Natural killer cell treated with Interleukin-12 subunit alpha and Interleukin-12 subunit beta and Interleukin-15 and Interleukin-18, amount 100 ng/mL, for 72 hours (primary cell): ENCODE measurements at places on chromosomes 4 and X. TPM values are rescaled to one million over a fixed set of nuclear protein-coding genes. Genes with fewer than 3 reads are reported as not detected.

GRCh38 chrX:123436512-123437136 lies 252.5 kb downstream of the GRIA3 start:
- no peaks in the 10 kb centered on the region for H3K36me3 ChIP-seq
- H3K4me3 ChIP-seq = no peak overlapping the region
- no peak for DNase-seq

GRCh38 chr4:169404960-169405359 lies 134.2 kb upstream of the SH3RF1 start:
- no peak overlapping the region for H3K4me3 ChIP-seq
- no peaks in the 10 kb centered on the region for H3K36me3 ChIP-seq
- peaks cover 3% of the 10 kb centered on the region for H3K4me1 ChIP-seq

DNA sequence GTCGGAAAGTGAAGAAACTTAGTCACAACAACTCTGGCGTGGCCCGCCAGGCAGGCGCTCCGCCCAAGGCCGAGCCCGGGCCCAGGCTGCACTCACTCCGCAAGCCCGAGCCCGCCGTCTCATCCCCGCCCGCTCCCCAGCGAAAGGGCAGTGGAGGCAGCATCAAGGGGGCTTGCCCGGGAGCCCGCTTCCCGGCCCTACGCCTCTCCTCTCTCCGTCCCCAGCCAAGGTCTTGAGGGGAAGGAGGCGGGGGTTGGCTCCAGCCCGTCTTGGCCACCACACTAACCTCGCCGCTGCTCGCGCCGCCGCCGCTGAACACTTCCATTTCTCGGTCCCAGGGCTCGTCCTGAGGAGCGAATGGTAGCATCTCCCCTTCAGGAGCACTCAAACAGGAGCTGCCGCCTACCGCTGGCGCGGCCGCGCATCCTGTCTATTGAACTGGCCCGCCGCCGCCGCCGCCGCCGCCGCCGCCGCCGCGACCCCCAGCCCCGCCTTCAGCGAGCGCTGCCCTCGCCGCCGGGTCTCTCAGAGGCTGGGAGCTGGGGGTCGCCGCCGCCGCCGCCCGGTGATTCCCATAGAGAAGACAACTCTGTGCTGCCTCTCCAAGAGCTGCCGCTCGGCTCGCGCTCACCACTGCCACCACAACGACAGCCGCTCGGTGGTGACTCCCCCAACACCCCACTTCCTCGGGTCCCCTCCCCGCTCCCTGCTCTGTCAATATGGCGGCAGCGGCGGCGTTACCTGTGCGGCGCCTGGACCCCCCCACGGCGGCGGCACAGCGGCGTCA lies at the start of gene RPS6KA6:
Gene RPS6KA6, minus strand, starts transcription at position 667 of the 787 bp plus-strand sequence. Its CDS starts 300 bp downstream, at position 367.
- no peak for DNase-seq
- H3K4me1 ChIP-seq = no peaks in the 10 kb centered on the region
- H3K27ac ChIP-seq = no peak within 1 kb of the TSS
- no peak within 1 kb of the TSS for H3K4me3 ChIP-seq
- no peaks in the 10 kb centered on the region for H3K27me3 ChIP-seq
- no peaks in the 10 kb centered on the region for H3K36me3 ChIP-seq

The ZNF827 gene
- 11.8 TPM for total RNA-seq

The HS3ST1 gene
- total RNA-seq = not detected

The CENPVL1 gene
- not detected for total RNA-seq

DNA sequence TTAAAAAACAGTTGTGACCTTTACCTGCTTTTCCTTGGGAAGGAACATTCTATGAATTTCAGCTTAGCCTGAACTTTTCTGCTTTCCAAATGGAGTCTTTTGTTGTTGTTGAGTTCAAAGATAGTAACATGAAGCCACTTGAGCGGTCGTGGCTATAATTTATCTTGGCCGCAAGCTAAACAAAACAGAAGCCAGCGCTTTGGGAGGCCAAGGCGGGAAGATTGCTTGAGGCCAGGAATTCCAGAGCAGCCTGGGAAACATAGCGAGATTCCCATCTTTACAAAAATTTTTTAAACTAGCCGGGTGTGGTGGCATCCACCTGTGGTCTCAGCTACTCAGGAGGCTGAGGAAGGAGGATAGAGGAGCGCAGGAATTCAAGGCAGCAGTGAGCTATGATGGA lies 29.9 kb downstream of the TKTL1 start:
- H3K27me3 ChIP-seq = peaks cover 5% of the 10 kb centered on the region
- H3K27ac ChIP-seq = peak overlapping the region; percentile 14
- H3K36me3 ChIP-seq = no peaks in the 10 kb centered on the region
- peaks cover 20% of the 10 kb centered on the region for H3K4me1 ChIP-seq
- no peak for DNase-seq

DNA sequence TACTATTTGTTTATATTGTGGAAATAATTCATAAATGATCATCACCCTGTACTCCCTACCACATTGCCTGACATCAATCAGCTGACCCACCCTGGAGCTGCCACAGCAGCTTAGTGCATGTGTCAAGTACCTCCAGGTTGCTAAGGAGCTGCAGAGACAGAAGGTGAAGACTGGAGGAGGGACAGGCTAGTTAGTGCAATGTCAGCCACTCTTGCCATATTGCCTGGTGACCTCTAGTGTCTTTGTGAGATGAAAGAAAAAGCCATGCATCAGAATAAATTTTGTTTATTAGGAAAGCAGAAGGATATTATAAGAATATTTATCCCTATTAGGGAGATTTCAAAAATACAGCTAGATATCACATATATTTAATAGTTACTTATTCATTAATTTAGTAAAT lies 243.9 kb upstream of the FAT4 start:
- H3K27me3 ChIP-seq = no peaks in the 10 kb centered on the region
- DNase-seq = no peak
- H3K4me1 ChIP-seq = no peaks in the 10 kb centered on the region
- no peak overlapping the region for H3K27ac ChIP-seq

DNA sequence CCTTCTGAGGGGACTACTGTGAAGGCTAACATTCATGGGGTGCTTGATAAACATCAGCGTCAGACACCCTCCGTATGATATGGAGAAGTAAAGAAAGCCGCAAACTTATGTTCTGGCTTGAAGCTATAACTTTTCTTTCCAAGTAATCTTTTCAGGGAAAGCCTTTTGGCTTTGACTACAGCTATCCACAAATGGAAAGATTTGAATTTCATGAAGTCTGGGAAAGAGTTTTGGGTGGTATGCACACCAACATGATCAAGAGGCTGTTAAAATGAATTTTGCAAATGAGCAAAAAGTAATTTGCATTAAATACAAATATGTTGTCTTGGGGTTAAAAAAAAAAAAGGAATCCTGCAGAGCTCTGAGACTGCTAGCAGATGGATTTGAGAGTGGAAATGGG lies 114.8 kb upstream of the LIMCH1 start:
- H3K27ac ChIP-seq = no peak overlapping the region
- no peaks in the 10 kb centered on the region for H3K4me1 ChIP-seq
- H3K27me3 ChIP-seq = no peaks in the 10 kb centered on the region
- no peak overlapping the region for H3K4me3 ChIP-seq
- no peak for DNase-seq

DNA sequence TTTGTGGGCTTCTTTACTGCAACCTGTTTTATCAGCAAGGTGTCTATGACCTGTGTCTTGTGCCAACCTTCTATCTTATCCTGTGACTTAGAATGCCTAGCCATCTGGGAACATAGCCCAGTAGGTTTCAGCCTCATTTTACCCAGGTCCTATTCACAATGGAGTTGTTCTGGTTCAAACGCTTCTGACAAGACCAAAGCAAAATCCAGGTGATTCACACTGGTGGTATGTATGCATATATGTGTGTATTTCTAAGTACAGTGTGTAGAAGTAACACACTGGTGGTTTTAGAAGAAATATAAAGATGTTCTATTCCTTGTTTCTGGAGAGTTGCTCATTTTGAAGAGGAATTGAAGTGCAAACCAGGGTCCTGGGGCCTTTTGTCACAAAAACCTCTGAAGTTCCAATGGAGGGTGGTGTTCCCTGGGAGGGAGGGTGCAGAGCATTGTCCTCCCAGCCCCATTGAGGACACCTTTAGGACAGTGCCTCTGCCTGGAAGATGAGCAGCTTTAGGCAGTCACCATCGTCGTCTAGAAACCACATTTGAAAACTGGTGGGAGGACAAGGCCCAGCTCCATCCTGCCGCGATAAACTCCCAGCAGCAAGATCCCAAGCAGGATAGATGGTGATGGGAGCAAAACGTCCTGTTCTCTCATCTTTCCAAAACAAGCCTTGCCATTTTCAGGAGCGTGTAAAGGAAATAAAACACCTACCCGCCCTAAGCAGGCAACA lies 191.4 kb downstream of the TSPAN5 start:
- H3K36me3 ChIP-seq = peaks cover 16% of the 10 kb centered on the region
- peak overlapping the region; percentile 19 for H3K27ac ChIP-seq
- H3K27me3 ChIP-seq = no peaks in the 10 kb centered on the region
- H3K4me1 ChIP-seq = peaks cover 38% of the 10 kb centered on the region

GRCh38 chrX:14029039-14029424 lies 660 bp downstream of the GEMIN8 start:
- peaks cover 26% of the 10 kb centered on the region for H3K4me1 ChIP-seq
- no peak for DNase-seq
- H3K27ac ChIP-seq = peak overlapping the region; percentile 91
- H3K27me3 ChIP-seq = peaks cover 4% of the 10 kb centered on the region
- H3K36me3 ChIP-seq = no peaks in the 10 kb centered on the region

GRCh38 chr4:61336916-61337315 lies 136.8 kb downstream of the ADGRL3 start:
- no peaks in the 10 kb centered on the region for H3K4me1 ChIP-seq
- no peak overlapping the region for H3K4me3 ChIP-seq
- H3K36me3 ChIP-seq = peaks cover 5% of the 10 kb centered on the region
- H3K27ac ChIP-seq = no peak overlapping the region
- DNase-seq = no peak

- H3K4me1 ChIP-seq = peaks cover 27% of the 10 kb centered on the region
- H3K27ac ChIP-seq = no peak overlapping the region
- H3K4me3 ChIP-seq = no peak overlapping the region
- H3K36me3 ChIP-seq = peaks cover 6% of the 10 kb centered on the region
- DNase-seq = no peak
Observed at GRCh38 chr4:26049447-26049846, 135.4 kb downstream of the SMIM20 start.

- H3K27me3 ChIP-seq = peaks cover 5% of the 10 kb centered on the region
- no peak overlapping the region for H3K4me3 ChIP-seq
- no peak for DNase-seq
- H3K36me3 ChIP-seq = no peaks in the 10 kb centered on the region
- no peak overlapping the region for H3K27ac ChIP-seq
- no peaks in the 10 kb centered on the region for H3K4me1 ChIP-seq
Observed at GRCh38 chr4:100009490-100009889, 59.4 kb upstream of the H2AZ1 start.

GRCh38 chr4:73836373-73837279 lies at the start of gene CXCL6:
Gene CXCL6 (plus strand): TSS chr4:73836678. CDS start chr4:73836751, 73 bp downstream.
- no peak within 1 kb of the TSS for H3K27ac ChIP-seq
- no peak for DNase-seq
- H3K27me3 ChIP-seq = peaks cover 8% of the 10 kb centered on the region
- H3K4me1 ChIP-seq = no peaks in the 10 kb centered on the region
- H3K36me3 ChIP-seq = peaks cover 7% of the 10 kb centered on the region

DNA sequence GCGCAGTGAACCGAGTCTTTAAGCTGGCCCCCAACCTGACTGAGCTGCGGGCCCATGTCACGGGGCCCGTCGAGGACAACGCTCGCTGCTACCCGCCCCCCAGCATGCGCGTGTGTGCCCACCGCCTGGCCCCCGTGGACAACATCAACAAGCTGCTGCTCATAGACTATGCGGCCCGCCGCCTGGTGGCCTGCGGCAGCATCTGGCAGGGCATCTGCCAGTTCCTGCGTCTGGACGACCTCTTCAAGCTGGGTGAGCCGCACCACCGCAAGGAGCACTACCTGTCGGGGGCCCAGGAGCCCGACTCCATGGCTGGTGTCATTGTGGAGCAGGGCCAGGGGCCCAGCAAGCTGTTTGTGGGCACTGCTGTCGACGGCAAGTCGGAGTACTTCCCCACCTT lies 2.2 kb downstream of the PLXNA3 start:
- H3K4me1 ChIP-seq = peaks cover 11% of the 10 kb centered on the region
- H3K27ac ChIP-seq = no peak overlapping the region
- no peaks in the 10 kb centered on the region for H3K27me3 ChIP-seq
- no peaks in the 10 kb centered on the region for H3K36me3 ChIP-seq

The CTPS2 gene
- 3.8 TPM for total RNA-seq

The H2AZ1 gene
- total RNA-seq = 580 TPM

GRCh38 chr4:71772592-71772991 lies 11.3 kb downstream of the GC start:
- DNase-seq = no peak
- H3K36me3 ChIP-seq = no peaks in the 10 kb centered on the region
- H3K4me3 ChIP-seq = no peak overlapping the region
- no peaks in the 10 kb centered on the region for H3K27me3 ChIP-seq
- no peaks in the 10 kb centered on the region for H3K4me1 ChIP-seq

The MGAT4D gene
- total RNA-seq = not detected

DNA sequence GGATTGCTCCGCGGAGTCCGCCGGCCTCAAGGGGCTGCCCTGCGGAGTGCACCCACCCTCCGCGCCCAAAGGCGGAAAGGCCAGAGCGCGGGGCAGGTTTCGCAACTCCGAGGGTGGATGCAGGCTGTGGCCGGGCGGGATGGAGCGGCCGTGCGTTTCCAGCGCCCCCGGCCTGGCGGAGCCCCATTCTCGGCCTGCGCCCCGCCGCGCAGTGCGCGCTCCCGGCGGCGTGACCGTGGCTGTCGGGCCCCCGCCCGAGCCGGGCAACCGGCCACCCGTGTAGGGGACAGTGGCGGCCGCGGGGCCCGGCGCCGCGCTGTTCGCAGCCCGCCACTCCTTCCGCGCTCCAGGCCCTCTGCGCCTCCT lies 331 bp downstream of the SETD7 start:
- no peaks in the 10 kb centered on the region for H3K36me3 ChIP-seq
- peak overlapping the region; percentile 96 for H3K4me3 ChIP-seq
- peak overlapping the region; percentile 80 for H3K27ac ChIP-seq
- peaks cover 29% of the 10 kb centered on the region for H3K27me3 ChIP-seq
- DNase-seq = peak; percentile 66

The TLR3 gene
- total RNA-seq = 1.2 TPM

DNA sequence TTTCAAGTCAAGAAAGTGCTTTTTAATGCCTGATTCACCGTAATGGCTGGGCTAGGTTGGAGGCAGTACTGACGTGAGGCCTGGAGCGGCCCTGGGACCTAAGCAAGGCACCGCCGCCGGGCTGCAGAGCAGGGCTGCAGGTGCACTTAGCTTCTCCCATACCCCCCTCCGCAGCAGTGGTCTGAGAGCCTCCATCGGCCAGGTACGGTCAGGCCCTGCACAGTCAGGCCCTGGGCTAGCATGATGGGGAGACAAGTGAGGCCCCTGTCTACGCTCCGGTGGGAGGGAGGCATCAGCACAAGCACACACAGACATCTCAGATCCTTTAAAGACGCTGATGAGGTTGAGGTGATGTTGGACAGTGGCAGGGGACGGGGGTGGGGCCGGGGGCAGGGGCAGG lies 4.7 kb downstream of the MAEA start:
- peaks cover 5% of the 10 kb centered on the region for H3K36me3 ChIP-seq
- H3K4me3 ChIP-seq = no peak overlapping the region
- H3K27me3 ChIP-seq = no peaks in the 10 kb centered on the region
- peaks cover 45% of the 10 kb centered on the region for H3K4me1 ChIP-seq

The SHOX gene
- not detected for total RNA-seq

The NDUFB11 gene
- total RNA-seq = 75.4 TPM

The NPY5R gene
- not detected for total RNA-seq

DNA sequence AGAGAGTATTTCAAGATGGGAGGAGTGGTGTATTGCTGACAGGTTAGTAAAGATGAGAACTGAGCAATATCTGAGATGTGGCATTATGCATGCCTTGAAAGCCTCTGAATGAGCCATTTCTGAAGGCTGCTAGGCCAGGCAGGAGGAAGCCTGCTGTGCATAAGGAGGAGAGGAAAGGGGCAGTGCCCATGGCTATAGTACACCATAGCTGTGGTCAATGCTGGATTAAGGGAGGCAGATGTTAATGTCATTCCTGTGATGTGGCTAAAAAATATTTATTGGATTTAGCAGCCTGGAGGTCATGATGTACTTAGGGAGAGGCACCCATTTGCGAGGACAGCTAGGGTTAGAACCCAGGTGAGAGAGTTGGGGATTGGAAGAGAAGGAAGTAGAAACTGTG lies 130.0 kb upstream of the LNX1 start:
- no peaks in the 10 kb centered on the region for H3K36me3 ChIP-seq
- DNase-seq = no peak
- H3K27ac ChIP-seq = no peak overlapping the region
- H3K4me1 ChIP-seq = no peaks in the 10 kb centered on the region
- H3K4me3 ChIP-seq = no peak overlapping the region
